Endothelial cell (in vitro differentiated cells): ENCODE measurements at places on chromosomes 5 and 9. TPM values are rescaled to one million over a fixed set of nuclear protein-coding genes. Genes with fewer than 3 reads are reported as not detected.

DNA sequence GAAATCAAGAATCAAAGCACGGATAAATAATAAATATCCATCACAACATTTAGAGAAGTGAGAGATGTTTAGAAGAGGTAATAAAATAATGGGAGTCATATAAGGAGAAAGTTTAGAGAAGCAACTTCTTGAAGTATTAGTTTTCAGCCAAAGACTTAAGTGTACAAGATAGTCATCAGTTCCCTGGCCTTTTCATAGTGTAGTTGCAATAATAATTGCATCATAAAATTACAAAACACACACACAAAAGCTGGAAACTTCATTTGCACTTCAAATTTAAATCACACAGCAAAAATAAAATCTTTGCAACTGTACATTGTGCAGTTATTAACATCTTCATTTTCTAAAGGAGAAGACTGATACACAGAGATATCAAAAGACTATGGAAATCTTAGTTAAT, 319.1 kb upstream of the RGMB start:
- no peak for DNase-seq

GRCh38 chr9:137611623-137612609, 6.4 kb downstream of the ARRDC1 start:
- no peak for DNase-seq

Gene CDK9
- total RNA-seq: 188 TPM

GRCh38 chr5:93708442-93708841, 33.0 kb downstream of the POU5F2 start:
- DNase-seq: no peak

GRCh38 chr9:124045076-124045829, 33.7 kb downstream of the LHX2 start:
- peak; percentile 28 for DNase-seq

Gene TRIM7
- not detected for total RNA-seq

DNA sequence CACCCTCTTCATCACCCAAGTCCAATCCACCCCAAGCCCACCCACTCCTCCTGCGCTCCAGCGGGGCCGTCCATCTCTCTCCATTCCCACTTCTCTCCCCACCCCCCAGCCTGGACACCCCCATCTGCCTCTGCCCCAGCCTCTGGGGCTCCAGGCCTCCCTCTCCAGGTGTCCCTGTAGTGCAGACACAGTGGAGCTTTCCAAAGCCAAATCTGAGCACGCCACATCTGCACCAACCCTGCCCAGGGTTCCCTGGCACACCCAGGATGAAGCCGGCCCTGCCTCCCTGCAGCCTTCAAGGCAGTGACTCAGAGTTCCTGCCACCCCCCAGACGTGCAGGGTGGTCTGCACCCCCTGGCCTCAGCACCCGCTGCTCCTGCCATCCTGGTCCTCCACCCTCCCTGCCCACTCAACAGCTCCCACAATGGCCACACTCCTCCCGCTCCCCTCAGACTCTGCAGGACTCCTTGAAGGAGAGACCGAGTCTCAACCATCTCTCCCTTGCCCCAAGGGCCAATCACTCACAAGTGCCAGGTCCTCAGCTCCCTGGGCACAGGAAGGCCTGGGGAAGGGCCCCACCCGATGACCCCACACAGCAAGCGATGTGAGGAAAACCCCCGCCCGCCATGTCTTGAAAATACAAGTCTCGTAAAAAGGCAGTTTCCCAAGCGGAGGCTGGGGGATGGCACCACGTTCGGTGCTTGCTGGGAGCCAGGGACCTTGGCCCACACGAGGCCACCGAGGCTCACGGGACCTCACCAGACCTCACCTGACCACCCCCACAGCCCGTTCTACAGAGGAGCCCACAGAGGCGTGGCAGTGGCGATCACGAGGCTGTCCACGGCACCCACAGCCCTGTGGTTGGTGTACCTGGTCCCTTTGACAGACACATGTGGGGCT, 22.2 kb downstream of the VAV2 start:
- no peak for DNase-seq

DNA sequence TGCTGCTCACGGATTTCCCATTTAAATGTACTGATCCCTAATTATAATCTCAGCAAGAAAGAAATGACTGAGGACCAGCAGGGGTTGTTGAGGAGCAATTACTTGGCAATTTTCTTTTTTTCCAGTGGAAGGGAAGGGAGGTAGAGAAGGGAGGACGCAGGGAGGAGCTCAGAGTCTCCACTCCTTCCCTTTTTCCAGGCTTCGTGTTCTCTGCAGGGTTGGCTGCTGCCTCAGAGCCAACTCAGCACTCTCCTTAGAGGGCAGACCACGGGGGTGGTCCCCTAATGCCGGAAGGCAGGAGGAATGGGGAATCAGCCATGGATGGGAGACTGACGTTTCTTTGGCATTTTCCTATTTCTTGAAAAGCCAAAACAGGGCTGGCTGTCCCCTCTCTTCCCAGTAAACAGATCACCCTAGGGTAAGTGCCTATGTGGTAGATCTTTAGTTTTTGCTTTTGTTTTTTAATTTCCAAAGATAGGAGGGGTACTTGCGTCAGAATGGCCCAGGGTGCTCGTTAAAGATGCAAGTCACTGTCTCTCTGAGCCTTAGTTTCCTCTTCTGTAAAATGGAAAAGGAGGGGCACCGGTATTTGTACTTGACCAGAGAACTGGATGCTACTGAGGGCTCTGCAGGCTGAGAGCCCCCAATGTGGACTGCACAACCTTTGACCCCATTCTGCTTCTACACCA, 39.6 kb upstream of the LCP2 start:
- no peak for DNase-seq

DNA sequence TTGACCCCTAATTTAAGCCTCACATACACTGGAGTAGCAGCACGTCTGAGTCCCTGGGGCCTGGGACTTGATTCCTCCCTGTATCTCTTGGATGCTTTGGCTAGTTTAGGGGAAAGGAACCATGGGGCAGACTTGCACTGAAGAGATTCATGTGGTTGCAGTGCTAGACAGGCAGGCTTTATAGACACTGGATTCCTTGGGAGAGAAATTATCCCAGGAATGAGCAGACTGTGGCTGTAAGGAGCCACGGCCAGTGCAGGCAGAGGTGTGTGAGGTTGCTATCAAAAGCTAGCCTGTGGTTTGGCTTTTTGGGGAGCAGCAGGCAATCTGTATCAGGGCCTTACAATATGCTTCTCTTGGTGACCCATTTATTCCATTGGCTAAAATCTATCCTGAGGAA, 20.5 kb upstream of the PITX1 start:
- no peak for DNase-seq

DNA sequence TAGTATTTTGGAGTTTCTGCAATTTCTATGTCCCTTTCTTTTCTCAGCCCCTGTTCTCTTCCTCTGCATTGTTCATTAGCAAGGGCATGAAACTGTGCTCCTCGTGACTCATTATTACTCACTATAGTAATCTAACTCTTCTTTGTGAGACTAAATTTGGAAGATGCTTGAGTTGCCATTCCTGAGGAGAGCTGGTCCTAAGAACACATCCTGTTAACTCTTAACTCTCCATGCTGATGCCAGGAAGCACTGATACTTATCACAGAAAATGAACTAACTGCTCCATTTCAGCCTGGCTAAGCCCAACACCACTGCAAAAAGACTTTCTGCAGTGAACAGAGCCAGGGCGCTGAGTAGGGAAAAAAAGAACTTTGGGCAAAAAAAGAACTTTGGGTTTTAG, 10.6 kb upstream of the CSNK1A1 start:
- DNase-seq: no peak

GRCh38 chr5:43007911-43008362, 32.2 kb downstream of the ANXA2R start:
- DNase-seq: peak; percentile 68

- DNase-seq: no peak
Observed at GRCh38 chr9:114229295-114229694, 74.0 kb downstream of the COL27A1 start.

DNA sequence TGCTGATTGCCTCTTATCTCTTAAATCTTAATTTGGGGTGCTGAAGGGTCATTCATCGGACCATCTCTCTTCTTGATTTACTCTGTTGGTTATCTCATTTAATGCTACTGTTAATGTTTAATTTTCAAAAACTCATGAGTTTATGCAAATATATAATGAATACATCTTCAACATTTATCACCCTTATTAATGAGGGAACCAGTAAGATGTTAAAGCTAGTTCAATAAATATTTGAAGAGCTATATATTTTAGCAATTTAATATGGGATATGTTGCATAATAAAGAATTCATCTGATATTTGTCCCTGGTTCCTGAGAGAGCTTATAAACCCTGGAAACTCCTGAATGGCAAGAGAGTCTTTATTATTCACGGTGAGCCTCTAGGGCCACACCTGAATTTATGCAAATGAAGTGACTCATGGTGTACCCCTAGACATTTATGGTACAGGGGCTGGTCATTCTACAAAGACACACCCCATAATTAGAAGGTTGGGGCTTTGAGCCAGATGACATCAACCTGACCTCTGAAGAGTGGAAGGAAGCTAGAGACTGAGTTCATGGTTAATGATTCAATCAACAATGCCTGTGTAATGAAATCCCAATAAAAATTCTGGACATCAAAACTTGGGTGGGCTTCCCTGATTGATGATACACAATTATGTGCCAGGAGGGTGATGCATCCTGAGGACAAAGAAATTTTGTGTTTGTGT, 339.5 kb upstream of the ZNF608 start:
- no peak for DNase-seq

Gene GPR150
- not detected for total RNA-seq

DNA sequence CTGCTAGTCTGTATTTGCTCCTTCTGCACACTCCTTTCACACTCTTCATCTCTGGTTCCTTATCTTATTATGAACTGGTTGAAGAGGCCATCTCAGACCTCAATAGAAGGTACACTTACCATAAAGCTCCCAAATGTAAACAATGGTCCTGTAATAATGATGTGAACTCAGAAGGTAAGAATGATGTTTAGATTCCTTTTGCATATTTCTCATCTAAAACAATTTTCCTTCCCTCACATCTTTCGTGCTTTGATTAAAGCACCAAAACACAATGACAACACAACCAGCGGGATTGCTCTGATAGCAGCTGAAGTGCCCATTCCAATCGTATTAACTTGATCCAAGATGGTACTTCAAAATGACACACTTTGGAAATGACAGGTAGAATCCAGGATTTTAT, 34.3 kb downstream of the NFIB start:
- no peak for DNase-seq

GRCh38 chr5:66080664-66081063, 63.4 kb upstream of the SREK1 start:
- no peak for DNase-seq

Gene MEGF10
- 5.6 TPM for total RNA-seq

DNA sequence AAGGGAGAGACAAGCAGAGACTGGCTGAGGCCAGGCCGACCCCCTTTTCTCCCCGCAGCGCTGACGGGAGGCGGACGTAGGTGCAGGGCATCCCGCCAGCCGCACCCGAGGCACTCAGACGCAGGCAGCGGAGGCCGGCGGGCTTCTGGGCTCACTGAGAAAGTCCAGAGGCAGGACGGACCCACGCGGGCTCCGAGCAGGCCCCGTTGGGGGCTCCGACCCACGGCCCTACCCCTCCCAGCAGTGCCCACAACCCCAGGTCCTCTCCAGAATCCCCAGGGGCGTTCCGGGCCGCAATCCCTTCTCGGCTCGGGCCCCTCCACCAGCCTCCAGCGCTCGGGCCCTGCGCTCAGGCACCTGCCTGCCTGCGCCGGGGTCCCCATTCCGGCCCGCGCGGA, 543 bp downstream of the MTMR12 start:
- DNase-seq: peak; percentile 56

GRCh38 chr5:91378752-91379211, 4.3 kb downstream of the ARRDC3 start:
- DNase-seq: no peak

Gene LCN2
- not detected for total RNA-seq

DNA sequence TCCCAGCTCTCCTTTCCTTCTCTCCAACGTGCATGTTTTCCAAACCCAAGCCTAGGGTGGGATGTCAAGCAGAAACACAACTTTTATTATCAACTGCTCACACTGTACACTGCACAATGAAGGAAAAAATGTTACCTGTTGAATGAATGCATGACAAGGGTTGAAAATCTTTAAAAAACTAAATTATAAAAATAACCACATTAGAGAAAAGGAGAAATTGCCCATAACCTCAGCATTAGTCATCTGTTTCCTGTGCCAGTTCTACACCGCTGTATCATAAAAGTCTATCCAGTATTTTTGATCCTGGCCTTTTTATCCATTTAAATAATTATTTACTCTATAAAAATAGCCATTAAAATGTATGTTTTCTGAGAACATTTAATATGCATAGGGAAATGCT, 101.1 kb downstream of the APBA1 start:
- DNase-seq: no peak

DNA sequence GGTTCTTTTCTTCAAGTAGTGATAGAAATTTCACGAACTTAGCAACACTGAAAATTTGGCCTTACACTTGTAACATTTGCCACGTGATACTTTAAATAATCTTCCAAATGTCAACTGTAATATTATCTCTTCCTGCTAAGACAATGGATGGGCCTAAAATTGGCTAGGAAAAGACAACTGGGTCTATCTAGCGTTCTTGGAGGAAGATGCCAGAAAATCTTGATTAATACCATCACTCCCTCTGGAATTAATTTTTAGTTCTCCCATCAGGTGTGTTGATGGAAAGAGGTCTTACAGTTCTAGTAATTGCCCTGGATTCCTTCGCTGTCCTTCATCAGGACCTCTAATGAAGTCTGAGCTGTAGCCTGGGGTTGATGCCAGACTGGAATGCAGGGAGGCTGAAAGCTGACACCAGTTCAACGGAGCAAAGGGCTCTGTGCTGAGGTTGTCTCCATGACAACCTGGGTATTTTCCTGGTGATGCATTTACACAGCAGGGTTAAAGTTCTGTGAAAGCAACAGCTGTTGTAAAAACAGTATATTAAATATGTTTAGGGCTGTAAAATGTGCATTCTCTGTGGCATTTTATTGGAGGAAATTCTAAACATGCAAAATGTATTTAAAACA, 92.3 kb downstream of the GAS1 start:
- DNase-seq: peak; percentile 46

- no peak for DNase-seq
Observed at GRCh38 chr9:122402403-122402871, 31.6 kb downstream of the PTGS1 start.

DNA sequence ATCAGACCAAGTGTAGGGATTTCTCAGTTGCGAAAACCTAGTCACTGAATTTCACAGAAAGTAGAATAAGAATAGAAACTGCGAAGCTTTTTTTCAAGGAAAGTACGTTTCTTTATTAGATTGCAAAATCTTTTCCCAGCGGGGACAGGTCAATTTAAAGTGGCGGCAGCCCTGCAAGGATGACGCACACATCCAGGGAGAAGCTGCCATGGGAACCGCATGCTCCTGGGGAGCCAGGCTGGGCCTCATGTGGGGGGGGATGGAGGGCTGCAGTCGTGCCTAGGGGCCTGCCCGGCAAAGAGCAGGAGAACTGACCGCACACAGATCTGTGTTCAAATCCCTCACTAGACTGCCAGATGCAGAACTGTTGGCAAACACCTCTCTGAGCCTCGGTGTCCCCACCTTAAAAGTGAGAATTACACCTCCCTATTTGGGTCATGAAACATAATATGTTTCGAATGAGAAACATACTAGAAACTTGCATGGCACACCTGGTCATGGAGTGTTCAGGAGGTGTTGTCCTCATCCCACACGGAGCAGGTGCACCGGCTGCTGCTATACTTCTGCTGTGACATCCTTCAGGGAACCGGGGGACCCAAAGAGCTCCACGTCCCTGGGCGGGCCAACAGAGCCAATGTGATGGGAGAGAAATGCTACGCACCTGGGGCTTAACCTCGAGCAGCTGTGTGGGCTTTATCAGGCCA, 127.8 kb upstream of the PHYKPL start:
- no peak for DNase-seq

GRCh38 chr9:100595391-100596199, 17.7 kb downstream of the CAVIN4 start:
- peak; percentile 71 for DNase-seq

Gene GRXCR2
- total RNA-seq: not detected

Gene LECT2
- not detected for total RNA-seq

Gene SPATA24
- total RNA-seq: 7.6 TPM

Gene PRUNE2
- 6.7 TPM for total RNA-seq
